AG04449 (cell line): ENCODE measurements at places on chromosomes 11 and 22.

- no peak for DNase-seq
Observed at GRCh38 chr11:110431674-110432073, 1.9 kb downstream of the FDX1 start.

DNA sequence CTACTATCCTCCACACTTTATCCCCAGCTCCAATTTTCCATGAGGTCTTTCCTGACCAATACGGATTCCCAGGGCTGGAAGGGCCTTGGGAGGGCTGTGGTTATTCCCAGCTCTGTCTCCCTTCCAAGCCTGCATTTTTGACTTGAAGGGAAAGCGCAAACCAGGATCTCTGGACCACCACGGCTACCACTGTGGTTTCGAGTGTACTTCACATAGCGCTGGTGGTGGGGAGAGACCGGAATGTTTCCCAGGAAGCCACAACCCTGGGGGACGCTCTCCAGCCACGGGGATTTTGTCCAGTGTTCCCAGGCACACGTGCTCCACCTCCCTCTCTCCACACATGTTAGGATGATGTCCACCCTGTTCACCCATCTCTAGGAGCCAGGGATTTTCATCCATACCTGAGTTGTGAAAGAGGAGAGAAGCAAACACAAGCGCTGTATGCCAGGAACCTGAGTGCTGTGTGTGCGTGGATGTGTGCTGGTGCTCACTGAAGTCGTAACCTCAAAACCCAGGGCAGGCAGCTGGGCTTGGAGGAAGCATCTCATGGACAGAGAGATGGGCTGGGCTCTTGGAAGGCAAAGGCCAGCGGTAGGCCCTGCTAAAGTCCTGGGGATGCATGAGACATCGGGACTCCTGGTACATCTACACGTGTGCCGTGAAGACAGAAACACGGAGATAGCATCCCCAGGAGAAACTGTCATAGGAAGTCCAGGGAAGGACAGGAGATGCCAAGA, 1.3 kb upstream of the NPTXR start:
- DNase-seq: no peak

DNA sequence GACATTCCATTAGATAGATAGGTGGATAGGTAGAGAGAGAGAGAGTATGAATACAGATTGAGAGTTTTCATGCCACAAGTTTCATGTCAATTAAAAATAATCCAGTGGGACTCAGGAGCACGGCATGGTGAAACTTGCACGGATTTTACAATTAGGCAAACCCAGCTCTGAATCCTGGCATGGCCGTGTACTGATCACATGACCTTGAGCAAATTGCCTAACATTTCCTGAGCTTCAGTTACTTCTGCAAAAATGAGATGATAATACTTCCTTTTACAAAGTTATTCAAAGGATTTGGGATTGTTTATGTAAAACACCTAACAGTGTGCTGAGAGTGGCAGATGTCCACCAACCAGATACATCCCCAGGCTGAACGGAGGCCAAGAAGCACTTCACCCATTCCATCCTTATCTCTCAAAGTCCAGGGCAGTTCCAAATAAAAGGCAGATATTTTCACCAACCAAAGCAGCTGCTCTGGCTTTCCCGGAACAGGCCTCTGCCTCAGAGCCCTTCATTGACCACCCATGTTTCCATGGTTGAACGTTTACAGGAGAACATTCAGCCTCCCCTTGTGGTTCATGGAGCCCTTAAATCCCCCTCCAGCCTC, 17.9 kb downstream of the APLNR start:
- DNase-seq: no peak

- DNase-seq: no peak
Observed at GRCh38 chr11:19276859-19277808, 36.4 kb upstream of the E2F8 start.

GRCh38 chr22:32411829-32412592, at the start of gene RTCB:
Gene RTCB, minus strand, starts transcription at chr22:32412247. Its CDS starts 91 bp downstream, at chr22:32412156.
- peak; percentile 68 for DNase-seq

- no peak for DNase-seq
Observed at GRCh38 chr11:77127920-77128691, at the start of gene MYO7A. Gene MYO7A, plus strand, starts transcription at chr11:77128246. Its CDS starts 2,389 bp downstream, at chr11:77130635.

GRCh38 chr11:87374038-87374807, 336.5 kb downstream of the TMEM135 start:
- no peak for DNase-seq

DNA sequence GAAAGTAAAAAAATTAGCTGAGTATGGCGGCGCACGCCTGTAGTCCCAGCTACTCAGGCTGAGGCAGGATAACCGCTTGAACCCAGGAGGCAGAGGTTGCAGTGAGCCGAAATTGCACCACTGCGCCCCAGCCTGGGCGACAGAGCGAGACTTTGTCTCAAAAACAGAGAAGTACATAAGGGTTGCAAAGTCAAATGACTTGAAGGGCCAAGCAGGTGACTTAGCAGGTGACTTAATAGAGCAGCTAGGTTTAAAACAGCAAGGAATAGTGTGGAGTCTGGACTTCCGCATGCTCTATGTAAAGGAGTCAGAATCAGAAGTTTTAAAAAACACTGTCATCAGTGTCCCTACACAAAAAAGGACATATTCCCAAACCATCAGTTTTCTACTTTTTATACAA, 31.7 kb downstream of the EP300 start:
- DNase-seq: no peak

GRCh38 chr22:28969401-28970168, 86.2 kb downstream of the ZNRF3 start:
- no peak for DNase-seq

GRCh38 chr11:45725121-45725520, 59.7 kb upstream of the CHST1 start:
- no peak for DNase-seq

DNA sequence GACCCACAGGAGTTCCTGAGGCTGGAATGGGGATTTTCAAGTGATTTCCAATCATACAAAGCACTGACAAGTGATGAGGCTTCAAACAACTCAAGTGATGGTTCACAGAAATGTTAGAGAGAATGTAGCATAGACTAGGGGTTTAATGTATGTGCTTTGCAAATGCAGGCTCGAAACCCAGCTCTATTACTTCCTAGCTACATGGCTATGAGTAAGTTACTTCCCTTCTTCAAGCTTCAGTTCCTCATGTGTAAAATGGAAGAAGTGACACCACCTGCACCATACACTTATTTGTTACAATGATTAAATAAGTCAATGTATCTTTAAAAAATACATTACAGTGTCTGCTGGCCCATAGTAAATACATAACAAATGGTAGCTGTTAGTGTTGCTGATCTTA, 139.8 kb downstream of the CCDC81 start:
- no peak for DNase-seq

GRCh38 chr22:50304528-50305392, 2.7 kb downstream of the PLXNB2 start:
- no peak for DNase-seq

GRCh38 chr11:88656283-88656682, 318.7 kb upstream of the CTSC start:
- no peak for DNase-seq

- no peak for DNase-seq
Observed at GRCh38 chr11:71934213-71934612, 5.4 kb downstream of the RNF121 start.

GRCh38 chr11:108538022-108538424, 39.8 kb upstream of the POGLUT3 start:
- no peak for DNase-seq

- no peak for DNase-seq
Observed at GRCh38 chr22:36048911-36049677, 20.5 kb upstream of the RBFOX2 start.

- DNase-seq: no peak
Observed at GRCh38 chr11:30392221-30392784, 69.4 kb downstream of the ARL14EP start.

GRCh38 chr11:73333173-73333572, 25.1 kb downstream of the ARHGEF17 start:
- no peak for DNase-seq

- DNase-seq: no peak
Observed at GRCh38 chr11:131810541-131810940, 440.1 kb downstream of the NTM start.

GRCh38 chr11:61274084-61274483, 21.0 kb downstream of the VWCE start:
- DNase-seq: no peak

DNA sequence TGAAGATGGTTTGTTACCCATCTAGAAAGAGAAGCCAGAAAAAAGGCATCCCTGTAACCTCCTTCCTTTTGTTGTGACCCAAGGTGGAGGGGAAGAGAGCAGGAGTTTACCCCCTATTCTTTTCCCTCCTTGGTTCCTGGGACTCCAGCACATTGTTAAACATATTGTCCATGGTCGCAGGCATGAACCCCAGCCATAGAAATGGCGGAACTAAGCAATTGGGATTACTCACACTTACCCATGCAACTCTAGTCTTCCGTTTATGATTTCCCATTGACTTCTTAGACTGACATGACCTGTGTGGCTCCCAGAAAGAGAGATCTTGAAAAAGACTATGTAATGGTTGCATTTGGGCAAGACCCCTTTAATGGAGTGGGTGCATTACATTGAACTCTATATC, 45.4 kb downstream of the OR4C46 start:
- no peak for DNase-seq

DNA sequence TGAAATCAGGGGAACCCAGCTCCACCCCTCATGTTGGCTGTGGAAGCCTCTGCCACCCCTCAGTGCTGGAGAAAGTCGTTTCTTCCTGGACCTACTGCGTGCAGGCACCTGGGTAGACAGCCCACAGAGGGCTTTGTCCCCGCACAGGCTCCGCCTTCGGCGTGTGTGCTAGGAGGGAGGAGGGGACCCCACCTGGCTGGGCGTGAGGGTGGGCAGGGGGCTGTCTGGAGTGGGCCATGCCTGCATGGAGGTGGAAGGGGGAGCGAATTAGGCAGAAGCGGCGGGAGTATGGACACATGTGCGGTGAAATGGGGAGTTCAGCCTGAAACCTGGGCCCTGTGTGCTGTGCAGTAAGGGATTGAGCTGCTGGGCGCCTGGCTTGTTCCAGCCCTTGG, 49.3 kb downstream of the FBLN1 start:
- no peak for DNase-seq

- peak; percentile 34 for DNase-seq
Observed at GRCh38 chr11:128299132-128299726, 288.1 kb downstream of the ETS1 start.

DNA sequence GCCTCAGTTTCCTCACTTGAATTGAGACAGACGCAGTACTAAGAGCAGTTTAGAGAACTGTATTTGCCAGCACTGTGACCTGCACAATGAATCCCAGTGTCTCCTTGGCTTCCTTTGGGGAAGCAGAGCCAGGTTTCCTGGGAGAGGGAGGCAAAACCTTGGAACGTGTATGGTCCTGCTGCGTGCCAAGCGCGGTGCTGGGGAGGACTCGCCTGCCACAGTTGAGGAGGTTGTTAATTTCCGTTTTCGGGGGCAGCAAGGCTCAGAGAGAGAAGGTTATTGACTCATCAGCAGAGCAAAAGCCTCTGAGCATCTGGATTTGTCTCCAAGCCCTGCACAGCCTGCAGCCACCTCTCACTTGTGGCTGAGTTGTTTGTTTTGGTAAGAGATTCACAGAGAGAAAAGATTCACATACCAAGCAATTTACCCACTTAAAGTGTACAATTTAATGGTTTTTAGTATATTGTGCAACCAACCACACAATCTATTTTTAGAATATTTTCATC, 10.8 kb downstream of the SYT12 start:
- DNase-seq: peak; percentile 97

DNA sequence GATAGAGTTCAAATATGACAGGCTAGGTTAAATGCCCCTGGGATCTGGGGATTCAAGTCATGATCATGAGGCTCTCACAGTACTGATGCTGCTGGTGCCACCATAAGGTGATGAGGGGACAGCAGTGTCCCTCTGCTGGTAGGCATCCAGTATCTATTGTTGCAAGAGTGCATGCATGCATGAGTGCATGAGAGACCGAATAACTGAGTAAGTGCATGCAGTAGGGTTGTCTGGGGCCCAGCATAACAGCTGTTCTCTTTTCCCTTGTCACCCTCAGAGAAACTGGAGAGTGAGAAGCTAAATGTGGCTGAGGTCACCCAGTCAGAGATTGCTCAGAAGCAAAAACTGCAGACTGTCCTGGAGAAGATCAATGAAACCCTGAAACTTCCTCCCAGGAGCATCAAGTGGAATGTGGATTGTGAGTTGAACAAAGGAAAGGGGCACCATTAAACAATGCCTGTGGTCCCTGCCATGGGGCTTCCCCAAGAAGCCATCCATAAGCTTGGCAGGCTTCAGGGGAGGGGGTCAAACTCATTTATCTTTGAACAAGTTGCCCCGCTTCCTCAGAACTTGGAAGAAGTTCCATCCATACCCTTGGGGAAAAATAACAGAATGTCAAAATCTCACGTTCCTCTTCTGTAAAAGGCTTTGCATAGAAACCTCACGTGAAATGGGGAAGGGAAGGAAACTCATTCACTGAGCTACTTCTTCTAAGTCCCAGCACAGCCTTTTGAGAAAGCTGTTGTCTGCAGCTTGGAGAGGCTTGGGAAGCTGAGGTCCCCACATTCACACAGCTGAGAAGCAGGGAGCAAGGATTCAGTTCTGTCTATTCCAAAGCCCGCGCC, 119.0 kb downstream of the PARVA start:
- no peak for DNase-seq

GRCh38 chr11:32436751-32437494, 1.6 kb upstream of the WT1 start:
- DNase-seq: no peak

GRCh38 chr11:72759468-72759985, 7.3 kb upstream of the ARAP1 start:
- no peak for DNase-seq

DNA sequence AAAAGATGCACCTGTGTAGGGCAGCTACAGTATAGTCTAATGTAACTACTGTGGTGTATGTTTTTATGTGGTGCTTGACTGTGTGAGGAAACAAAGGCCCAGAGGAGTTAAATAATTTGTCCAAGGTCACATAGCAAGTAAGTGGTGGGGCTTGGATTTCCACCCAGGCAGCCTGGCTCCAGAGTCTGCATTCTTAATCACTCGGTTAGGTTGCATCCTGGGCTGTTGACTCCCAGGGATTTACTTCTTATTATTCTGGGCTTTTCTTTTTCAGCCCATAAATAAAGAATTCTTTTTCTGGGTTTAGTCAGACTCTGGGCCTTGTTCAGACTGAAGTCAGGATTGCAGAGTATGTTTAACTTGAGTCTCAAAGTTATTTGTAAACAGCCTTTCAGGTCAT, 82.1 kb downstream of the ARHGAP42 start:
- DNase-seq: no peak

GRCh38 chr22:36323182-36323854, 64.4 kb downstream of the MYH9 start:
- DNase-seq: no peak
